GF-D8 (cell line): ENCODE measurements at places on chromosomes 12 and 14.

GRCh38 chr12:69751476-69751875 is 12.8 kb downstream of the RAB3IP start:
- DNase-seq, result no peak

GRCh38 chr14:38583471-38583870 is 327.6 kb upstream of the CLEC14A start:
- DNase-seq, result no peak

- no peak for DNase-seq
Observed at GRCh38 chr12:47032644-47033043, 46.8 kb upstream of the PCED1B start.

DNA sequence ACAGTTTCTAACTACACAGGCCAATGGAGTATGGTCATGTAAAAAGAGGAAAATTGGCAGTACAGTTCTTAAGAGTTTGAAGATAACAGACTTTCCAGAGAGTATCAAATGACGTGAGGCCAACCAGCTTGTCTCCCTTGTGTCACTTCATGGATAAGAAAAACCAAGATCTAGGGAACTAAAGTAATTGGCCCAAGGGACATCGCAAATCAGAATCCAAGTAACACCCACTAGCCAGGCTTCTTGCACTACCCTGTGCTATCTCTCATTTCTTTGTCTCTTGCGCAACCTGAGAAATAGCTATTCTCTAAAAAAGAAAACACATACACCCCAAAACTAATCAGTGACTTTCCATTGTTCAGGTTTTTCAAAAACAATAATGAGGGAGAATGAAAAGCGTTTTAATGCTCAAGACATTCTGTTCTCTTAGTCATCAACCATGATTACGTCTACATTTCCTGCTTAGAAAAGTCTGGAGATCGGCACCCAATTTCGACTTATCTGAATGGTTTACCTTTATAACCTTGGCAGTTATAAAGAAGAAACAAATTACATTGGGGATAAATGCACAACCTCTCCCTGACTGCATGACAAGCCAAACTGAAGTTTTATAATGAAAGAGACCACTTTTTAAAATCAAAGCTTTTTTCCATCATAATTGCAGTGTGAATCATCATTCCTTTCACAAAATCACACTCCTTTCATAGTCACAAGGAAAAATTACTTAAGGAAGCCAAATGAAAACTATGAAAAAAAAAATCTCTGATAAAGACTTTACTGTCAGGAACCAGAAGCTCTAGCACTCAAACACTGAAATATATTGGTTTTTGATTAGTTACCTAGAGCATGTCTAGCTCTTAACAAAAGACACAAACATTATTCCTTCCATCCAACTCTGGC is 42.1 kb downstream of the TMTC1 start:
- no peak for DNase-seq

- no peak for DNase-seq
Observed at GRCh38 chr14:100950024-100950423, 46.5 kb upstream of the RTL1 start.

- DNase-seq, result no peak
Observed at GRCh38 chr12:88334271-88334670, 192.2 kb downstream of the TMTC3 start.

DNA sequence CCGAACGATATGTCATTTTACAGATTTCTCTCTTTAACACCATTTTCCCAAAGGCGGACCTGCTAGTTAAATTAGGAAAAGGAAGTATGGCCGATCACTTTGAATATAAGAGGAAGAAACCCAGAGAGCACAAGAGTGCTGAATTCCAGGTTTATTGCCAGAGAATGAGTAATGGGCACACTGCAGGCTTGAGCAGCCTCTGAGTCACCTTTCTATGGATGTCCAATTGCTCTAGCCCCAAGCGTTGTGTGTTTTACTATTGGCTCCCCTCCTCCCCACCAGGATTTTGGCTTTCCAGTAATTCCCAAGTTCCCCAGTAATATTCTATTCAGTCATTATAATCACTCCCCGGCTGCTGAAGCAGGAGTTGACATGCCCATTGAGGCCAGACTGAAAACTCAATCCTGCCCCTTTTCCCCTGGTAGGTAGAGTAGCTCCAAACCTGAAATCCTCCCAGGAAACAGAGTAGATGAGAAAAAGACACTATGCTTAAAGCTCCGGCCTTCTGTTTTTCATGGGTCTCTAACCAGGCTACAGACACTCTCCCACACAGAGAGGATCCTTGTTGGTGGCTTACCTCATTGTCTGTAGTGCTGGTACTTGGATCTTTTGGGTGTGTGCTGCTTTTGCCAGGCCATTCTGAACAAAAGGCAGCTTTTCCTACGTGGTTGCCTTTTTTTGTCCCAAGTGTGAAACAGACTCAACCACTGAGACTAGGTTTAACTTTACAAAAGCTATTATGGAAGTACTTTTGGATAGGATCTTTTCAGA is 704.3 kb upstream of the FLRT2 start:
- DNase-seq, result no peak

- DNase-seq, result no peak
Observed at GRCh38 chr14:55593698-55594097, 13.7 kb downstream of the KTN1 start.

- DNase-seq, result no peak
Observed at GRCh38 chr12:94169495-94169894, 21.1 kb downstream of the PLXNC1 start.

GRCh38 chr12:70639535-70639934 is 2.3 kb upstream of the PTPRB start:
- DNase-seq, result no peak

GRCh38 chr12:87768501-87769287 is 260.5 kb downstream of the C12orf50 start:
- no peak for DNase-seq

DNA sequence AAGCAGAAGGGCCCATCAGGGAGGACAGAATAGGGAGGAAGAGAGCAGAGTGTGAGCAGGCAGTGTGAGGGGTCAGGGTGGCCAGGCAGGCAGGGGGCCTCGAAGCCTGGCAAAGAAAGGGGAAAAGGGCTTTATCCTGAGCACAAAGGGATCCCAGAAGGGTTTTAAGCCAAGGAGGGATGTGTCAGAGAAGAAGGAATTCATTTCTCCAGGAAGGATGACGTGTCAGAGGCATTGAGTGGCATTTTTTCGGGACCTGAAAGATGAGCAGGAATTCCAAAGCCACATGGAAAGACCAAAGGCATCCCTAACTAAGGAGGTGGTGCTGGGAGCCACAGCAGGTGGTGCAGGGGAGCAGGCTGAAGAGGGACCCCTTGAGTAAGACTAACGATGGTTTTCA is 132.1 kb downstream of the DICER1 start:
- no peak for DNase-seq

DNA sequence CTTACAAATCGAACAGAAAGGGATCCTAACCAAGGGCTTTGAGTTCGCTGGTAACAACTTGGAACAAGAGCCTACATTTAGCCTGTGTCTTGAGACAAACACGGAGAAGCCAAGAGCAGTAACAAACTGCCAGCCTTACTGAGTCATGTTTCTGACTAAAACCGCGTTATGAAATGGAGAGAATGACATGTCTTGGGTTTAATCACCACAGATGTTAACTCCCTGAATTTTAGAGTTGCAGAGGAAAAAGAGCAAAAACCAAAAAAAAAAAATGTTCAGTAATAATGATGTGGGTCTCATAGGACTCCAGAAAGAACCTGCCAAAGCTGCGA is 1.0 kb downstream of the BLTP3B start:
- DNase-seq, result peak; percentile 58

GRCh38 chr14:93073910-93074769 is 41.6 kb downstream of the ITPK1 start:
- peak; percentile 61 for DNase-seq

DNA sequence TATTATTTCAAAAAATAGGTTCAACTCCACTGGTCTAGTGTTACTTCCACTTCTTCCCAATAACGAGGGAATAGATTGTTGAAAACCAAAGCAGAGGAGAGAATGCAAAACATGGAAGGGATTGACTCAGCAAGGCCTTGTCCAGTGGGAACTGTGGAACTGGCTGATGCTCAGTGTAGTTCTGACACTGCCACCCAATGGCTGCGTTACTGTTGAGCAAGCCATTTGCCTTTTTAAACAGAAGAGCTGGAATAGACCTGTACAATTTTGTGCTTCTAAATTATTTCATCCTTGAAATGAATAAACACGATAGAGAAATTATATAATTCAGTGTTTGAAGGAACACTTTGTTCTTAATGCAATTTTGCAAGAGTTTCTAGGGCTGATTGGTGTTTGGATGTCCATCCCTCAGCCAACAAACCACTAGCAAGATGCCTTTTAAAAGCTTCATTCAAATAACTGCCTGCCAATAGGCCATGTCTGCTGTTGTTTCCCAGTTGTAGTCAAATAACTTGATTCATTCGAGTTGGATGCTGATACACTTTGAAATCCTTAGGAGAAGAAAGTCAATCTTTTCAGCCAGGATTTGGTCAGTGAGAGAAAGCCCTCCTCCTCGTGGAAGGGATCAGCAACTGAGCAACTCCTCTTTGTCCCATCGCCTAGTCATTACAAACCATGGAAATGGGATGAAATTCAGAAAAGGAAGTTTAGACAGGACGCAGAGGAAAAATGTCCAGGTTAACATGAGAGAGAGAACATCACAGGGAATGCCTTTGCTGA is 7.3 kb upstream of the MGP start:
- DNase-seq, result no peak

DNA sequence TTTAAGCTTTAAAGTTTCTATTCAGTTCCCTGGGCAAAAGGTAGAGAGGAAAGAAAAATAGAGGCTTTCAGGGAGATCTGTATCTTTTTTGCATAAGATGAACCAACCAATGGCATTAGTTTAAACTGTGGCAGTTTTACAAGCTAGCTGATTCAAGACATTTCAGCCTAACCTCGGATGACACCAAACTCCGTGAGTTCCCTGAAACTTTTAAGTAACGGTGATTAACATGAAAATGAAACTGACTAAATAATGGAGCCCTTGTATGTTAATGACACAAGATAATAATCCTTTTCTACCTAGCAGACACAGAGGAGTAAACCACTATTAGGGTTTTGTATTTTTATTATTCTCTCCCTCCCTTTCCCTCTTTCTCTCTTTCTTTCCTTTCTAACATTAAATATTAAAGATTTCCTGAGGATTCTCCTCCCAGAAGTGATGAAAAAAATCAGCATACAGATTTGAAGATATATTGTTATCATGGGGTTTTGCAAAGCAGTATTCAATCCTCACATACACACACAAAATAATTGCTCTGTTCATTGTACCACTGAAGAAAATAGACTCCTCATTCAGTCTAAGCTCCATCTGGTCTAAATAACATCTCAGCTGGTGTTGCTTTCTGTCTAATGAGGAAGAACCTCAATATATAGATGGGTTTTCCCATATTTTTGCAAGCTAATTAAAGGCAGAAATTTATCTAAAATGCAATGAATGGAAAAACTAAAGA is 483.8 kb downstream of the NOVA1 start:
- DNase-seq, result no peak

DNA sequence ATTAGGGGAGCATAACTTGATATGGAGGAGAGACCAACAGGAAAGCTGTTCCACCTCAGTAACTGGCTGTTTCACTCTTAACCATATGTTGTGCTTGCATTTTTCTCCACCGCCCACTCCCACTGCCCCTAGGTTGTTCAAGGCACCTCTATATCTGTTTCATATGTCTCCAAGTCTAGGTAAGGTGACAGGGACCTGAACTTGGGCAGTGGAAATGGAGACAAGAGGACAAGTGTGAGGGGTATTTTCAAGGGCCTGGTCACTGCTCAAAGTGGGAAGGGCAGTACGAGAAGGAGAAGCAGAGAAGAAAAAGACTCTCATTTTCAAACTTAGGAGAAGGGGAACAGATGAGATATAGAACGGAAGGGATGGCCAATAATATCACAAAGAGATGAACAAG is 3.1 kb downstream of the SLC38A1 start:
- no peak for DNase-seq

- DNase-seq, result no peak
Observed at GRCh38 chr14:24238123-24238522, 4.3 kb downstream of the TINF2 start.

- no peak for DNase-seq
Observed at GRCh38 chr14:79062226-79062625, 892.1 kb downstream of the NRXN3 start.

DNA sequence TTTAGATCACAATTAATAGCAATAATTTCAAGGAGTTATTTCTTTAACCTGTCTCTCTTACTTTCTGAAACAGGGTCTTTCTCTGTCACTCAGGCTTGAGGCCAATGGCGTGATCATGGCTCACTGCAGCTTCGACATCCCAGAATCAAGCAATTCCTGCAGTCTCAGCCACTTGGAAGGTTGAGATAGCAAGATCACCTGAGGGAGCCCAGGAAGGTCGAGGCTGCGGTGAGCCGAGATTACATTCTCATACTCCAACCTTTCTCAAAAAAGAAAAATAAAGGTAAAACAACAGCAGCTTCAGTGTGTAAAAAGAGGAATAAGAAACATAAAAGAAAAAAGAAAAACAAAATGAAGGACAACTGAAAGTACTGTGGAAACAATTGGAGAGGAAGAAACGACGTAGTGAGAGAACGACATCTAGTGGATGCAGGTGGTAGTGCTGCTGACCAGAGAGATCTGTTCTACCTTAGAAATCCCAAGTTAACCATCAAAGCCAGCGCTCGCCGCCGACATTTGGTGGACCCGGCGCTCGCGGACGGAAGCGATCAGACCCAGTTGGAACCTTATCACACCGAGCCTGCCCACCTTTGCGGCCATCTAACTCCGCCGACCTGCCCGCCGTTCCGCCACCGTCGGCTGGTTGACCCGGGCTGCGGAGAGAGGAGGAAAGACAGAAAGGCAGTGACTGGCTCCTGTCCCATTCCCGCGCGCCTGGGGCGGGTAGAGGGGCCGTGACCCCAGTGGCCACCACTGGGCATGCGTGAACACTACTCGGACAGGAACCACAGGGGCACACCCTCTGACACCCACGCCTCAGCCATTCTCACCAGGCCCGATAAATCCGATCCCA is 196.1 kb downstream of the ALG10 start:
- peak; percentile 10 for DNase-seq

GRCh38 chr12:116137318-116137717 is 140.2 kb downstream of the MED13L start:
- DNase-seq, result no peak

- DNase-seq, result no peak
Observed at GRCh38 chr12:66851134-66851533, 172.3 kb upstream of the GRIP1 start.

DNA sequence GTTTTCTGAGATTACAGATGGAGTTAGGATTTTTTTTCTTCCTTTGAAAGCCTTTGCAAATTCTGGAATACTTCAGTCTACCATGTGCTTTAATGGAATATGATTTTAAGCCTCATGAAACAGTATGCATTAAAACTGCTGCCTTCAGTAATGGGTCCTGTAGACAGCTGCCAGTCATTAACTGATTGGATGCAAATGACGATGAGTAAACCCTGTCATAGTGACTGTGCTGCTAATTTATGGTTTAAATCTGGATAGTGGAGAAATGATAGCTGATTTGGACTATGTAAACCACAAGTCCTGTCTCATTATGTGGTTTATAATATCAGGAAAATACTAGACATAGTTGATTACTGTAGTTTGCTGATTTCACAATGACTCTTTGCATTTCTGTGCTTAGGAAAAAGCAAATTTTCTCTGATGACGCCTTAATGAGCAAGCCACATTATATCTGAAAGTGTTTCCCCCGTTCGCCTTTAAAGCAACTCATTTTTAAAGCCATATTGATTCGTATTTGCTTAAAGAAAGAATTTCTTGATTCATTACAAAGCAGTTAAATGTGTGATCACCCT is 217.6 kb downstream of the TMTC2 start:
- DNase-seq, result no peak

- no peak for DNase-seq
Observed at GRCh38 chr12:6541371-6542165, 7.3 kb downstream of the GAPDH start.
